ENCODE measurements at places on chromosomes 7 and 10.

DNA sequence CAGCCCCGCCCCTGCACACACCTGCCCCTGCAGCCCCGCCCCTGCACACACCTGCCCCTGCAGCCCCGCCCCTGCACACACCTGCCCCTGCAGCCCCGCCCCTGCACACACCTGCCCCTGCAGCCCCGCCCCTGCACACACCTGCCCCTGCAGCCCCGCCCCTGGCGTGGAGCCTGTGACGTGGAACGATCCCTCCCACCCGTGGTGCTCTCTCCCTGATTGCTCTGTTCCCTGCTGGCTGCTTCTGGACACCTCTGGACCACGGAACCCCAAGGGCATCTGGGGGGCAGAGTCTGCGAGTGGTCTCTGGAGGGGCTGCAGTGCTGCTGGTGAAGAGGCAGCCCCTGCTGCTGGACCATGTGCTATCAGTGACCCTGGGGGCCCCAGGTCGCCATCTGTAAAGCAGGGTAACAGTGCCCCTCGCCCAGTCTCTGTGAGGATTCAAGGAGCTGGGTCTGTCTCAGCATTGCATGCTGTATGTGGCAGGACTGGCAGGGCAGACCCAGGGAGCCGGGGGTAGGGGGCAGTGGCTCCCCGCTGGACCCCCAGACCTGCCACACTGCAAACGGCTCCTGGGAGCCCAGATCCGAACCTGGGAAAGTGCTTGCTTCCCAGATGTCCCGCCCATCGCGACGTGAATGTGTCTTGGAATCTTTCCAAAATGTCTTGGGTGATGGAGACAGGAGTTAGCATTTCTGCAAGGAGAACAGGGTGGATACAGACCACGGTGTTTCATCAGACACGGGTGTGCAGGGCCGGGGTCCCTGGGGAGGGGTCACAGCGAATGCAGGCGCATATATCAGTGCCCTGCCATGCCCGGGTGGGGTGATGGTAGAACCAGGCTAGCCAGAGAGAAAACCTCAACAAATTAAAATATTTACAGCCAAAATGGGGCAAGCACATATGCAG is 27.9 kb upstream of the NKX6-2 start:
- DNase-seq: no peak

DNA sequence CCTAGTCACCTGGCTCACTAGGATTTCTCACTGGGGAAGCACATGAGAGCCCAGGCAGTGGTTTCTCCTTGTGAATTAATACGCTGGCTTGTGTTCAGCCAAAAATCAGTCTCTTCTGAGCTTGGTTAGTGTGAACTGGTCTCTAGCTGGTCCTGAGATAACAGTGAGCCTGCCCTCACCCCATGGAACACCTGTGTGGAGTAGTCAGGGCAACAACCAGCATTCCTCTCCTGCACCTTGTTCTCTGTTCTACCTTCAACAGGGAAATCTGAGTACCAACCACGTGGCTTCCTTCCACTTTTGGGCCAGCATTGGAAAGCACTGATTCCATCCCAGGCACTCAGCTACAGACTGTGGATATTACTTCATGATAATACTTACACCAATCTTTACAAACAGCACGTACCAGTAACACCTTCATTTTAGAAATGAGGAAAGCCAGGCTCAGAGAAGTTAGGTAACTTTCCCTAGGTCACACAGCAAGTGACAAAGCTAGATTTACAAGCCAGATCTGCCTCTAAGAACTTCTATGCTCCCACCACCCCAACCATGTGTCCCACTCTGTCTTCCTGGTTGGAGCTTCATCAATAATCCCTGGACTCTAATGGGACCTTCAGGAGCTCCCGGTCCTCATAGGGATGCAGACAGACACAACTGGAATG is 106.6 kb downstream of the GRID1 start:
- DNase-seq: no peak

- DNase-seq: no peak
Observed at GRCh38 chr7:131583430-131583829, 27.0 kb upstream of the PODXL start.

- peak; percentile 12 for DNase-seq
Observed at GRCh38 chr7:2785071-2785500, 59.0 kb downstream of the GNA12 start.

GRCh38 chr7:29878081-29878688 is 71.9 kb downstream of the WIPF3 start:
- peak; percentile 2 for DNase-seq

DNA sequence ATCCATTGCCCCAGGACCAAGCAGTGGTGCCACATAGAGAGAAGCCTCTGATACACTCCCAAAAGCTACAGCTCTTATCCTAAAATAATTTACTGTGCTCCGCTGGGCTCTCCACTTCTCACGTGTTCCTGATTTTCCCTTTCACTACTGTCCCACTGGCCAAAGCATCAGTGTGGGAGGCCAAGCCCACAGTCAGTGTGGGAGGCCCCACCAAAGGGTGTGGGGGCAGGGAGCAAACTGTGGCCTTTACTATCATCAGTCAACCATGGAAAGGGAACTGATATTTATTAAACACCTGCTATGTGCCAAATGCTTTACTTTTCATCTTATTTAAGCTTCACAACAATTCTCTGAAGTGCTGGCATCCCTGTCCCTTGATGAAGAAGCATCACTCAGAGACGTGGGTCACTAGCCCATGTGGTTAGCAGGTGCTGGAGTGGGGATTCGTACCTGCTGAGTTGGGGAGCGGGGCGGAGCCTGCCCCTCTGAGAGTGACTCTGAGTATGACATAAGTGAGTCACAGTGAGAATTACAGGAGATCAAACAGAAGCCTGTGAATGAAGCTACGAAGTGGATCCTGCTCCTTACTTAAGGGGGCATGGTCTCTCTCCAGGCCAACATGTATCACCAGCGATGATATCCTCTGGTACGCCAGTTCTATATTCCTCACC is 50.4 kb downstream of the PYROXD2 start:
- no peak for DNase-seq

- DNase-seq: no peak
Observed at GRCh38 chr7:137774793-137775201, 72.0 kb downstream of the DGKI start.

DNA sequence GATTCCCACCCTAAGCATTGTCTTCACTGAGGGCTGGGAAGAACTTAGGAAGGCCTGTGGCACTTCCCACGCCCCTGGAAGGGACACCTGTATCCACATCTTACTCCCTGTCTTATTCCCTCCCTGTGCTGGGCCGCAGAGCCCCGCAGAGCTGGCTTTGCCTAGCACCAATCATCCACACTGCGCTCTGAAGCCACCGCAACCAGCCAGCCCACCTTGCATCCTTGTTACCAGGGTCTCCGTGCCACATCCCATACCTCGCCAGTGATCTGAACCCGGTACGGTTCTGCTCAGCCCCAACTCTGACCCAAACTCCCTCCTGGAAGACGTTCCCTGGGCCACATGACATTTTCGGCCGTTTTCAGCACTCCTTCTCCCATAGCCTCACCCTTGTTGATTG is 101.4 kb upstream of the PITRM1 start:
- DNase-seq: no peak

DNA sequence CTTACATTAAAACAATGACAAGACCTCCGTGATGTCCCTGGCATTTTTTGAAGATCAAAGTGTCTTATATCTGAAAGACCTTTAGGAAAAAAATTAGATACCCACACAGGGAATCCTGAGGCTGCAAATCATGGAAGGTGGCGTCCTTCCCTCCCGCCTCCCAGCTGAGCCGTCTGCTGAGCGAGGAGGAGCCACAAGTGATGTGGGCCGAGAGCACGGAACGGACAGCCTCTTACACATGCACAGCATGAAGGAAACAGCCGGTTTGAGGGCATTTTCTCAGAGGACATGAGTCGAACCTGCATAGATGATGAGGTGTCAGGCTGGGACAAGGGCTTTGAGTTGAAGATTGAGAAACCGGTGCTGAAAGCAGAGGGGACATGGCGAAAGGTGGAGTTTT is 163.3 kb downstream of the ADARB2 start:
- no peak for DNase-seq

- no peak for DNase-seq
Observed at GRCh38 chr10:27041196-27041595, 59.1 kb downstream of the ANKRD26 start.

DNA sequence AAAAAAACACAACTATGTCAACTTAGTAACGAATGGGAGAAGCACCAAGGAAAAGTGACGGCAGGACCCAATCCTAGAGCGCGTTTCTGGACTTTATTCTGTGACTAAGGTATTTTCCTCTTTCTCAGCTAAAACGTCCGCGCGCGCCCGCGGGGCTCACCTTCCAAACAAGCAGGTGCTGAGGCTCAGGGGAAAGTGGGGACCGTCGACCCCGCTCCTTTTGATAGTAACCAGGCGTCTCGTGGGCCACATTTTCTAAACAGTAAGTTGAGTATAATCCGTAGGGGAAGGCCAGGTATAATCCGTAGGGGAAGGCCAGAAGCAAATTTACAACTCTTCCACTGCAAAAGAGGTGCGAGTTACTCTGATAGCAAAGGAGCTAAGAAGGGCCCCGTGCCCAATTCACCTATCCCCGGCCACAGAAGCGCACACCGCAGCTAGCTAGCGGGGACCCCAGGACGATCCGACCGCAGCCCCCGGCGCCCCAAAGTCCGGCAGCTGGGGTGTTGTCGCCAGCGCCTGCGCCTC is 743 bp downstream of the MKI67 start:
- DNase-seq: no peak

DNA sequence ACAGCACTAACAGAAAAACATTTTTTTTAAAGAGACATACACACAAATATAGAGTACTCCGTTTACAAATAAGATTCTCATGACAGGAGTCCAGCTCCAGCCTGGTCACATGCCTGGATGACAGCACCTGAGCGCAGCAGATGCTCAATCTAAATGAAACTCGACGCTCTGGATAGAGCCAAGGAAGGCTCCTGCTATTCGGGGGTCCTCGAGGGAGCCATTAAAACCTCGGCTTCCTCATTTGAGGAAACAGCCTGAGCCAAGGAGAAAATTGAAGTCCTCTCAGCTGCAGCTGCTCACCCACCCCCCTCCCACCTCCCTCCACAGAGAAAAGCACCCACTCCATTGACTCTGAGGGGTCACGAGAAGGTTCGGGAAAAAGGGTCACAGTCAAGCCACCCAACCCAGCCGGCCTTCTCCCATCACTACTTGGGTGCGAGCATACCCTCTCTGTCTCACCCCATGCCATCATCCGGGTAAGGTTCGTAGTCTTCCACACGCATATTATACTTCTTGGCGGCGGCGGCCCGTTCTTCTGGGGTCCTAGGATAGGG is 673 bp downstream of the NDUFB8 start:
- DNase-seq: no peak

GRCh38 chr7:64959072-64959747 is 31.6 kb downstream of the ZNF117 start:
- DNase-seq: no peak

- DNase-seq: no peak
Observed at GRCh38 chr7:844043-844442, 11.8 kb downstream of the SUN1 start.

- DNase-seq: no peak
Observed at GRCh38 chr10:101295261-101295660, 58.7 kb upstream of the BTRC start.

GRCh38 chr10:71378336-71379117 is 18.2 kb upstream of the CDH23 start:
- no peak for DNase-seq

Data from GM12864 (cell line).